Immature natural killer cell (primary cell): ENCODE measurements at places on chromosomes 12 and 14.
A peak's percentile ranks its signal among the peaks of the same experiment; 100 is the strongest.

- no peak for DNase-seq
Observed at GRCh38 chr12:71183018-71183417, 25.2 kb upstream of the TSPAN8 start.

DNA sequence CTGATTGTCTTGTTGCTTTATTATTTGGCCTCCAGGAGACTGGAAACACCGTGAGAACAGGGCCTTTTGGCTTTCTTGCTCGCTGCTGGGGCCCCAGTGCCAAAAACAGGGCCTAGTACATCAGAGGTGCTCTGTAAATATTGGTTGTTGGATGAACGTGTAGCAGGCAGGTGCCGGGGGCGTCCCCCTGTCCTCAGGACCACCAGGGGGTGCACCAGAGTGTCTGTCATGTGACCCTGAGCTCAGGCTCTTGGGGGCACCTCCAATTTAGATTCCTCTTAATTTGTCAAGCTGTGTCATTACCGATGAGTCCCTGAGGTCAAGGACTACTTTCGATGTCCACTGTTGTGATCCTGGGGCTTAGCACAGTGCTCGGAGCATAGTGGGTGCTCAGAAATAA, 87.1 kb downstream of the ACACB start:
- no peak for DNase-seq

DNA sequence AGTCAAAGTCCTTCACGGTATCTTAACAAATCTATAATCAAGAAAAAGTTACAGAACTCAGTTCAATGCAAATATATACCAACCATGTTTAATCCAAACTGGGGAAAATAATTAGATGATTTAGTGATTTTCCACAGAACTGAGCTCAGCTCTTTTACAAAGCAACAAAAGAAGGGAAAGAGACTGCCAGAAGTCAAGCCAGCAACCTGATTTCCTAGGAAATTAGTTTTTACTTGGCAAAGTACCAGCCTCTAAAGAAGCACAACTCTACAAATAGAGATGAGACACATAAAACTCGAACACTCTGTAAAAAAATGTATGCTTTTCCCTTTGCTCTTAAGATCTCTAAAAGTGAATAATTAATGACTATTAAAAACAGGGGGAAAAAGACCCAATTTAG, 19.4 kb downstream of the NUMB start:
- DNase-seq = no peak

DNA sequence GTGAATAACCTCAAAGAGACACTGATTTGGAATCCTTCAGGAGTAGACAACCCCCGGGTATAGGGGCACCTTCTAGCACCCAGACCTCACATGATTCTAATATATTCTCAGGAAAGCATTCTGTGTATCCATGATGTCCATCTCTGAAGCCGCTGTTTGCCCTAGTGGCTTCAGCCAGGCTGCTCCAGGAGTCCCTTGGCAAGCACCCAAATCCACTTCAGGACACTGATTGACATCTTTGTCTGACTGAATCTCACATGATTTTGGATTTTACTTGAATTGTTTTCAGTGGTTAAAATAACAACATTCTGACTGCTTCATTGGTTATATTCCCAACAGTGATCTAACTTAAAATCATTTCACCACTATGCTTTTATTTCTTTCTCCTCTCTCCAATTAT, 390.5 kb upstream of the CLEC14A start:
- no peak for DNase-seq

GRCh38 chr12:26499979-26500640, 304.7 kb downstream of the SSPN start:
- DNase-seq = no peak

DNA sequence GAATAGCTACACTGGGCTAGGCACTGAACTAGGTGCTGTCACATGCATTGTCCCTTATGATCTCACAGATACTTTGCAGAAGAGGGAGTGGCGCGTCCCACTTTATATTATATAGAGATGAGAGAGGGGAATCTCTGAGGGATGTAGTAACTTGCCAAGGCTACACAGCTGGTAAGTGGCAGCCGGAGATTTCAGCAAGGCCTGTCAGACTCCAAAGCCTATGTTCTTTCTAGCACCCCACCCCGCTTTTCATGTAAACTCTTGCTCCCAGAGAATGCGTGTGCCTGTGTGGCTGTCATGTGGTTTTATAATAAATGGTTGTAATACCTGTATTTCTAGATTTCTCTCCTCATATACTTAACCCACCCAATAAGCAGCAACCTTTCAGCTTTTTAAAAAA, 39.1 kb downstream of the WDR20 start:
- no peak for DNase-seq

- DNase-seq = no peak
Observed at GRCh38 chr14:94021416-94022157, 4.6 kb upstream of the OTUB2 start.

DNA sequence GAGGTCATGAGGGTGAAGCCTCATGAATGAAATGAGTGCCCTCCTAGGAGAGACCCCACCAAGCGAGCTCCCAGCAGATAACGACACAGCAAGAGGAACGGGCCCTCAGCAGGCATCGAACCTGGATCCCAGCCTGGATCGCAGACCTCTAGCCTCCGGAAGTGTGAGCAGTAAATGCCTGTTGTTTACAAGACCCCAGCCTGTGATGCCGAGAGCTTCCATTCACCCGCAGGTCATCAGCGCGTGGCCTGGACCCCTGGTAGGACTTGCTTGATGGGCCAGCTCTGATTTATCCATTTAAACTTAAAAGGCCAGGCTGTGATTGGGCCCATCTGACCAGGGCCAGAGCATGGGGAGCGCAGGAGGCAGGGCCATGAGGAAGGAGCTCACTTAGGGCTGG, 7.0 kb downstream of the TMEM179 start:
- DNase-seq = no peak

DNA sequence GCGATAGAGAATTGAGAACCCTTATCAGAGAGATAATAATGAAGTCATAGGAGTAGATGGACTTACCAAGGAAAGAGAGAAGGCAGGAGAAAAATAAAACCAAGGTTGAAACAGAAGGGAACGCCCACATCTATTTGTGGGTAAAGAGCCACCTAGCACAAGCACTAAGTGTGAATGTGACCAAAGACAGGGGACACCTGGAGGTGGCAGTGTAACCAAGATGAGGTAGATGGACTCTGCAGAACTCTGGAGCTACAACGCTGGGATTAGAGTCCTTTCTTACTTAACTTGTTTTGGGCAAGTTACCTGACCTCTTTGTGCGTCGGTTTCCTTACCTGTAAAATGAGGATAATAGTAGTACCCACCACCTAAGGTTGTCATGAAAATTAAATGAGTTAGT, 101.9 kb downstream of the SLC5A8 start:
- DNase-seq = no peak

- no peak for DNase-seq
Observed at GRCh38 chr14:100446572-100446971, 123.4 kb downstream of the SLC25A47 start.

- peak; percentile 72 for DNase-seq
Observed at GRCh38 chr14:102554821-102555819, 37.3 kb upstream of the RCOR1 start.

- DNase-seq = no peak
Observed at GRCh38 chr12:57609101-57609780, 2.0 kb upstream of the ARHGEF25 start.

GRCh38 chr12:52223406-52224039, 9.5 kb upstream of the KRT7 start:
- no peak for DNase-seq

- no peak for DNase-seq
Observed at GRCh38 chr12:60710246-60710645, 1114.4 kb downstream of the SLC16A7 start.

GRCh38 chr14:49982082-49982481, 89.2 kb downstream of the ARF6 start:
- no peak for DNase-seq
